ENCODE measurements at places on chromosomes 16 and 17.

- DNase-seq, result no peak
Measured at GRCh38 chr17:8056976-8057625, 18.2 kb downstream of the ALOX15B start.

DNA sequence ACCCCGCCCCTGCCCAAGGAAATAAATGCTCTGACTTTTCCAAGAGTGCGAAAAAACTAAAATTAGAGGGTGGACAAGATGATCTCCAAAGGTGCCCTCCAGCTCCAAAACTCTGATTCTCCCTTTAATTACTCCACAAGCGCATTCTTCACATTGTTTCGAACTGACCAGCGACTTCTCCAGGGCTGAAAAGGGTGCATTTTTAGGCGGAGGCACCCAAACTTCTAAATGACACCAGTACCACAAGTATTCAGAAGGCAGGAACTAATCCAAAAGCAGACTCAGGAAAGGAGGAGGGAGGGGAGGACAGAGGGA is 750 bp downstream of the ZFHX3 start:
- DNase-seq, result no peak

- no peak for DNase-seq
Measured at GRCh38 chr16:89573826-89574680, 1.5 kb upstream of the CPNE7 start.

DNA sequence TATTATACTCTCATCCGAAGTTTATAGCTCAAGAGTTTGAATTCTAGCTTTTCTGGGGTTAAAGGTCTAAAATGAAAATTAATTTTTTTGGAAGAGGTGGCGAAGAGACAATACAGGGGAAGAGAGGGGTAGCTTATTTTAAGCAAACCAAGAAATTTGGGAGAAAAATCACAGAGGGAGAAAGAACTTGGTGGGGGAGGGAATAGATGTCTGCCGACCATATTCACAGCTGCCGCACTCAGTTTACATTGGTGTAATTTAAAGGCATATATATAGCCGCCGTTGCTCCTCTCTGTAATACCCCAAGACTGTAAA is 6.5 kb upstream of the ZFHX3 start:
- DNase-seq, result no peak

- no peak for DNase-seq
Measured at GRCh38 chr17:45383003-45383402, 49.7 kb downstream of the ARHGAP27 start.

GRCh38 chr17:31748881-31749280 is 110.2 kb downstream of the COPRS start:
- no peak for DNase-seq

GRCh38 chr17:43614561-43614960 is 47.2 kb downstream of the MEOX1 start:
- DNase-seq, result no peak

GRCh38 chr16:58499615-58500351 is at the start of gene NDRG4:
Gene NDRG4 (plus strand): TSS chr16:58500143. CDS start chr16:58500249, 106 bp downstream.
- DNase-seq, result peak; percentile 68

DNA sequence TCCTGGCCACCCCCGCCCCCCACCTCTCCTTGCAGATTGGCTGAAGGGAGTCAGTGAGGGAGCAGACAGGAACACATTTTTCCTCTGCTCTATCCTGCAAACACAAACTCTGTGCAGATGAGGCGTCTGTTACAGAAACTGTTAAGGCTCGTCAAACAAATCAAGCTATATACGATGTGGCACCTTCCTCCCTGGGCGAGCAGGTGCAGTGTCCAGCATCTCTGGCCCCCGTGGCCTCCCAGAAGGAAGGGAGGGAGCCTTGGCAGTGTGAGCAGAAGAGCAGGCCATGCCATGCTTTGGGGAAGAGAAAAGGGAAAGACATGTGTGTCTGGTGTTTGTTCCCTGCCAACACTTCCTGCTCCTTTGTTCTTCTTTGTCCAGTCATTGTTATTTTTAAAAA is 267.8 kb downstream of the UTP18 start:
- no peak for DNase-seq

DNA sequence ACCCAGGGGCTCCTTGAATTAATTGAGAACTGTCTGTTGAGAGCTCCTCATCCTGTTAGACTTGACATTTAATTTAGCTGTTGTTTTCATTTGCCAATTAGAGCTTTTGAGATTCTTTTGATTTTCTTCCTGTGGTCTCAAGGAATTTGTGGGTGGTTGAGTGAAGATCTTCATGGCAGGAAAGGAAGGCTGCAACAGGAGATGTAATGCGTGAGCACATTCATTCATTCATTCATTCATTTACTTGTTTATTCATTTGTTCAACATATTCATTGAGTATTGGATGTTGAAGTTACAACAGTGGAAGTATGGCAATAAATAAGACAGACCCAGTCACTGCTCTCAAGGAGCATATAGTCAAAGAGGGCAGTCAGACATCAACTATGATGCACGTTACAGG is 117.7 kb downstream of the PRKCB start:
- DNase-seq, result no peak

DNA sequence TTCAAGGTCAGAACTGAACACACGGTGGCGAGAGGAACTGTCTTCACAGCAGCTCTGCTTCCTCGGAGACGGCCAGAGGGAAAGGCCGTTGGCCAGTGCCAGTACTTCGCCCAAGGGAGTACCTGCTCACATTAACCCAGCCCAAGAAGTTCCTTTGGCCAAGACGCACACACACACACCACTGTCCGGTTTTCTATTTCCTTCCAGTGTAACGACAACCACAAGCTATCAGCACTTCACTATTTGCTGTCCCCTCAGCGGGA is 744 bp upstream of the GGNBP2 start:
- DNase-seq, result peak; percentile 29

GRCh38 chr17:71200597-71200996 is 920.2 kb upstream of the SOX9 start:
- no peak for DNase-seq

GRCh38 chr17:82870541-82870940 is 30.7 kb upstream of the ZNF750 start:
- DNase-seq, result no peak

DNA sequence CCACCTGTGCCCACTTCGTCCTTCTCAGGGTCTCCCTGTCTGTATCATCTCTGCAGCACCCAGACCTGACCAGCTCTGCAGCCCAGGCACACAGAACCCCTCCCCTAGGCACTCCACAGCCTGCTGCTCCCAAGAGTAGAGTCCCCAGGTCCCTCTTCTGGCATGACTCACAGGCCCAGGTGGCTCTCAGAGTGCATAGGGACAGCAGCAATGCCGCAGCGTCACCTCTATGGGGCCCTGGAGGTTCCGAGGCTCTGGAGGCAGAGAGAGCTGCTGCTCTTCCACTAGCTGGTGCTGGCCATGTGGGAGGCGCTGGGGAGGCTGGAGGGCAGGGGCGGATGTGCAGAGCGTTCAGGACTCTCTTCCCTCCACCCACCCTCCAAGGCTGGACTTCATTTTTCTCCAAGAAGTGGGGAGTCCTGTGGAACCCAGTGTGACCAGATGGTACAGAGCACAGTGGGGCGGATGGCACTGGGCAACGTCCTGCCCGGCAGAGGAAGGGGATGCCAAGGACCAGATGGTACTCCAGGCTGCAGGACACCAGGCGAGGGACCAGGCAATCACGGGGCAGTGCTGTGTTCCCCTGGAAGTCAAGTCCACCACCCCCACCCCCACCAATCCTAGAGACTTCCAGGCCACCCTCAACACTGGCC is 151.7 kb downstream of the RBFOX3 start:
- no peak for DNase-seq

DNA sequence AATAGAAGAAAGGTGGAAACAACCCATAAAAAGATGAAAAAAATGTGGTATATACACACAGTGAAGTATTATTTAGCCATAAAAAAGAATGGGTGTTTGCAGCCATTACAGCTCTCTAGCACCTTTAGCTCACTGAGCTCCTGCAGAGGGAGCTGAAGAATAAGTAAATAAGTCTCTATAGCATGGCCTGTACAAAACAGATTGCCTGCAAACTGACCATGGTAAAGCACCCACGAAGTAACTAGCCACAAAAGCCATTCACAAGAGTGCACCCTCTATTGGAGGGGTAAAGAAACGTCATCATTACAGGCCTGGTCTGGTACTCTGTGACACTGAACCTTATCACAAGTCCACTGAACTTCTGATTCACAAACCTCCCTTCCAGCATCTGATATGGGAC is 76.3 kb downstream of the USP32 start:
- DNase-seq, result no peak

DNA sequence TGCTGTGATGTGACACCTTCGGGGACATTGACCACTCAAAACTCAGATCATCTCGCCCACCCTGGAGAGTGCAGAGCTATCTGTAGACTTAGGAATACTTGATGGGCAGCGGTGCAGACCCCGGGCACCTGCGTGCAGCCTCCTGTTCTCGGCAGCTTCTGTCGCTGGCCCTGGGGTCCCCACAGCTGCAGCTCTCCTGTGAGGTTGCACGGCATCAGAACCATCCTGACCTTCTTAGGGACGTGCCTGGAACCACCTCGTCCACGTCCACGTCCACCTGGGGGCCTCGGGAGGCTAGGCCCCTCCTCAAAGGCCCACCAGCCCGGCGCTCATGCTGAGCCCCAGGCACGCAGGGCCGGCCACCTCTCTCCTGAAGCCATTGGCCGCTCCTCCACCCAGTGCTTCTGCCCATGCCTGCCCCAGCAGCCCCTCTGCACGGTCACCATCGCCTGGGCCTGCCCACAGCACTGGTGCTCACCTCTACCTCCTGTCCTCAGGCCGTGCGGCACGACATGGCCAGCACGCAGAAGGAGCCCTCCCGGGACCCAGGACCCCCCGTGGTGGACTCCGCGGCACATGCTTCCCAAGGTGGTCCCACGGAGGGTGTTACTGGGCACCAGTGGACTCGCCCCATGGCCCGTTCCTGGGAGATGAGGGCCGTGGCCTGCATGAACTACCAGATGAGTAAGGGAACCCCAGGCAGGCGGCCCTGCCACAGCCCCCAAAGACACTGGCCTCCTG is 2.3 kb upstream of the WFIKKN1 start:
- DNase-seq, result no peak

GRCh38 chr16:9867176-9867575 is 315.1 kb downstream of the GRIN2A start:
- DNase-seq, result no peak

DNA sequence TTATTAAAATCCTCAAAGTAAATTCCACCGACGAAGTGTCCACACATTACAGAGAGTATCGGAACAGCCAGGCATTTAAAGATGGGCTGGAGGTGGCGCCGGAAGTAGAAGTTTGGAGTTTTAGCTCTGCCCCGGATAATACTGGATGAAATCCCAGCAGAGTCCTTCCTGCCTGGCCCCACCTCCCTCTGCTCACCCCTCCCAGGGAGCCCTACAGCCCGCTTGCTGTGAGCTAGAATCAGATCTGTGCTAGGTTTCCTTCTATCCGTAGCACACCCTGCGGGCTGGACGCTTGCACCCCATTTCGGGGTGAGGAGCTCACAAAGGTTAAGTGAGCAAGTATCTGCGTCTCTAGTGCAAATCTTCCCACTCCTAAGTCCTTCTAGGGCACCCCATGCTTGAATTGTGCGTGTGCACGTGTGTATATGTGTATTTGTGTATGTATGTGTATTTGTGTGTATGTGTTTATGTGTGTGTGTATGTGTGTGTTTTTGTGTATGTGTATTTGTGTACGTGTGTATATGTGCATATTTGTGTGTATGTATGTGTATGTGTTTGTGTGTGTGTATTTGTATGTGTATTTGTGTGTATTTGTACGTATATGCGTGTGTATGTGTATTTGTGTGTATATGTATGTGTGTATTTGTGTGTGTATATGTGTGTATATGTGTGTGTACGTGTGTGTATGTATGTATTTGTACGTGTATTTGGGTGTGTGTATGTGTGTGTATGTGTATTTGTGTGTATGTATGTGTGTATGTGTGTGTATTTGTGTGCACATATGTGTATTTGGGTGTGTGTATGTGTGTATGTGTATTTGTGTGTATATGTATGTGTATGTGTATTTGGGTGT is 61.4 kb downstream of the HAPSTR1 start:
- no peak for DNase-seq

DNA sequence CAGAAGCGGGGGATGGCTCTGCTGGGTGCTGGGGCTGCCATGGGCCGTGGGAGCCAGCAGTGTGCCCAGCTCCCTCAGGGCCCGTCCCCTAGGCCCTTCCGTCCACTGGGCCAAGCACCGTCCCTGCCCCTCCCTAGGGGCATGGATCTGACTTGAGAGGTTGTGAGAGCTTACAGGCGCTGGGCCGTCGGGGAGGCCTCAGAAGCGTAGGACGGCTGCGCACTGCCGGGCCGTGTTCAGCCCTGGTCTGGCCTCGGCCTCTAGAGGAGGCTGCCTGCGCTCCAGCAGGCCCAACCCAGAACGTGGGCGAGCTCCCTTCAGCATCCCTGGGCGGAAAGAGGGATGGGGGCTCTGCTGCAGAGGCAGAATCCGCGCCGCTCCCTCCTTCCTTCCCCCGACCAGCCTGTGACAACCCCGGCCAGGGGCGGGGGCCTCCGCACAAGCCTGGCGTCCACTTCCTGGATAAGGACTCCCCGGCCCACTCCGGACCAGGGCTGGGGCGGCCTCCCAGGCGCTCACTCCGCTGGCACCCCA is 685 bp upstream of the MPG start:
- no peak for DNase-seq

- no peak for DNase-seq
Measured at GRCh38 chr16:31325171-31325570, 29.8 kb upstream of the ITGAX start.

DNA sequence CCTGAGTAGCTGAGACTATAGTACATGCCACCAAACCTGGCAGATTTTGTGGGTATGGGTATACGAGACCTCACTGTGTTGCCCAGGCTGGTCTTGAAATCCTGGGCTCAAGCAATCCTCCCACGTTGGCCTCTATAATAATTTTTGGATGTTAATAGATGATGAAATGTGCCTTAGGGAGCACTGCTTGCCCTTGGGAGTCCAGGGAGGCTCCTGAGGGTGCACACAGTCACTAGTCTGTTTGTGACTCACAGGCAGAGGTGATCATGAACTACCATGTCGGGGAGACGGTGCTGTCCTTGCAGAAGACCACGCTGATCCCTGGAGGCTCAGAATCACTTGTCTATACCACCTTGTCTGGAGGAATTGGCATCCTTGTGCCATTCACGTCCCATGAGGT is 46.1 kb downstream of the SF3B3 start:
- no peak for DNase-seq

DNA sequence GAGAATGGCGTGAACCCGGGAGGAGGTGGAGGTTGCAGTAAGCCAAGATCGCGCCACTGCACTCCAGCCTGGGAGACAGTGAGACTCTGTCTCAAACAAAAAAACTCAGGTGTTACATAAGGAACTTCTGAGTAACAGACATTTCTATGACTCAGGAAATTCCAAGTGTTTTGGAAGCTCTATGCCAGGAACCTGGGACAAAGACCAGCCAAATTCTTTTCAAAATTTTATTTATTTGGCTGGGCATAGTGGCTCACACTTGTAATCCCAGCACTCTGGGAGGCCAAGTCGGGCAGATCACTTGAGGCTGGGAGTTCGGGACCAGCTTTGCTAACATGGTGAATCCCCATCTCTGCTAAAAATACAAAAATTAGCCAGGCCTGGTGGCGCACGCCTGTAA is 5.2 kb upstream of the SH2B1 start:
- no peak for DNase-seq

- DNase-seq, result no peak
Measured at GRCh38 chr16:4048481-4048880, 67.8 kb downstream of the ADCY9 start.
